ENCODE measurements at places on chromosomes 2 and 18.

DNA sequence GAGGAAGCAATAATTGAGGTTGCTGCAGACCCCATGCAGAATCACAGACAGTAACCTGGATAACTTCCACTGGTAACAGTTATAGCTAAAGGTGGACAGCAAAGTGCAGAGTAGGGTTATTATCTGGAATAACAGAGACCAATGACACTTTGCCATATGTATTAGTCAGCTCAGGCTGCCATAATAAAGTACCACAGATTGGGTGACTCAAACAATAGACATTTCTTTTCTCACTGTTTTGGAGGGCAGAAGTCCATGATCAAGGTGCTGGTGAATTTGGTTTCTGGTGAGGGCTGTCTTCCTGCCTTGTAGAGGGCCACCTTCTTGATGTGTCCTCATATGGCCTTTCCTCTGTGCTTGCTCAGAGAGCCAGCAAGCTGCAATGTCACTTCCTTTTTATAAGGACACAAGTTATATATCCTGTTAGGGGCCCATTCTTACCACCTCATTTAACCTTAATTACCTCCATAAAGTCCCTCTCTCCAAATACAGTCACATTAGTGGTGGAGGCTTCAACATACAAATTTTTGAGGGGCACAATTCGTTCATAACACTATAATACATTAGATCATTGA is 191.0 kb upstream of the LRP1B start:
- no peak for DNase-seq

GRCh38 chr2:29749041-29749440 is 172.3 kb downstream of the ALK start:
- no peak for DNase-seq

DNA sequence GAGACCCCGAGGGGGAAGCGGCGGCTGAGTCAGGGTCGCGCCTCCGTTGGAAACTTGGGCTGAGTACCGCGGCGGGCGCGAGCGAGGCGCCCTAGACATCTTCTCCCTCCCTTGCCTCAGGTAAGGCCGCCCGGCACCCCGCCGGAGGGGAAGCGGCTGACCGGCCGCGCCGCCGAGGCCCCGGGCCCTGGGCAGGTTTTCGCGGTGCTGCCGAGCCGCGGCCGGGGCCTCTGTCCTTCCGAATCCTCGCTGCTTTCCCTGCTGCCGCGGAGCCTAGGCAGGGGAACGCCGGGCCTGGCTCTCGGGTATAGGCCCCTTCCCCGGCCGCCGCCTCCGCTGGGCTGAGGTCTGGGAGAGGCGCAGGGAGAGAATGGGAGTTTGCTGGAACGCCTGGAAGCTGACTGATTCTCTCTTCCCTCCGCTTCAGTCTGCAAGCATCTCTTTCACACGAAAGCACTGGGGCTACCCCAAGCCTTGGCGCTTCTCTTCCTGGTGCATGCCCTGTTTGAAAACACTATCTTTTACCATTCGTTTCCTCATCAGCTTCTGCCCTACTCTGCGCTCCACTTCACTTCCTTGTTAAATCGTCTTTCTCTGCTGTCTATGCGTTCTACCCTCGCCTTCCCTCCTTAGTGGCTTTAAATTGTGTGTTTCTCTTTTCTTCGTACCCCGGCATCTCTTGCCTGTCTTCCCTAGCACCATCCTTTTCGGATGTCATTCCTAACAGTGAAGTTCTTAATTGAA is 652 bp downstream of the PPM1B start:
- DNase-seq = peak; percentile 19

GRCh38 chr2:225017098-225017685 is 25.1 kb downstream of the DOCK10 start:
- no peak for DNase-seq

DNA sequence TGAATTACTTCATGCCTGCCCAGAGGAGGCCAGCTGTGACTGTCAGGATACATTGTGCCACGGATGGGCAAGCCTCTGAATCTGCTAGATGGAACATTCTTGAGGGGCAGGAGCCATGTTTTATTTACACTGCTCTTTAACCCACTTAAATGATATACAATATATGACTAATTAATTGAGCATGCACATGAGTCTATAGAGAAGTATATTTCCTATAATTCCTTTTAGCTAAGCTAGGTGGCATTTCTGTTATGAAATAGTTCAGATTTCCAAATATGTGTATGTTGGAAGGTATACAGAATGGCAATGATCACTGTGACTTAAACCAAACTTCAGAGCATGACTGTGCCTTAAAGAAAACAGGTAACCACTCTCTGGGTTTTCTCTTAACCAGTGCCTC is 131.7 kb downstream of the RAB3GAP1 start:
- no peak for DNase-seq

DNA sequence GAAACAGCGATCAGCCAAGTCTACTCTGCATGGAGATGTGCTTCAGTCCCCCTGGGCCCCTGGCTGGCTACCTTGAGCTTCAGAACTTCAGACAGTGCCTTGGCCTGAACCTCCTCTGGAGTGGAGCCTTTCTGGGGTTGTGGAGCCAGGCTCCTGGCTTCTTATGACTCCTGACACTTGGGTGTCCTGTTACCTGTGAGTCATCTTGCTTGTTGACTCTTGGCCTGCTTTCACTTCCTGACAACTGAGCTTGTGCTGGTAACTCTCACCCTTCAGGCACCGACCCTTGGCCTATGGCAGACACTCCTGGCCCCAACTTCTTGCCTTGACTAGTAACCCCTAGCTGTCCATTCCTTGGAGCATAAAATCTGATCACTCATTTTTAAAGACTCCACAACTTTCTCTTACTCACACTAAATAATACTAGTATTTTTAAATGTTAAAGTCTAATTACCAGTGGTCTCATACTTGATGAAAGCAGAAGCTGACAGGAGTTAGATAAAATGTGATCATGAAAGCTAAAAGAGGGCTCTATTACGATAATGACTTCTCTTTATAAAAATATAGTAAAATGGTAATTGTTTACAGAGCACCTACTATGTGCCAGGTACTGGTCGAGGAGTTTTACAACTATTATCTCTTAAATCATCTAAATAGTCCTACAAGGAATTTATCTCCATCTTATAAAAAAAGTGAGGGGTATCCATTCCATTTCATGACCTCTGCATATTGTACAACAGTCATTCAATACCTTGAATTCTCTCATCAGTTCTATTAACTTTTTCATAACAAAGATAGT is 46.3 kb upstream of the VIT start:
- no peak for DNase-seq

DNA sequence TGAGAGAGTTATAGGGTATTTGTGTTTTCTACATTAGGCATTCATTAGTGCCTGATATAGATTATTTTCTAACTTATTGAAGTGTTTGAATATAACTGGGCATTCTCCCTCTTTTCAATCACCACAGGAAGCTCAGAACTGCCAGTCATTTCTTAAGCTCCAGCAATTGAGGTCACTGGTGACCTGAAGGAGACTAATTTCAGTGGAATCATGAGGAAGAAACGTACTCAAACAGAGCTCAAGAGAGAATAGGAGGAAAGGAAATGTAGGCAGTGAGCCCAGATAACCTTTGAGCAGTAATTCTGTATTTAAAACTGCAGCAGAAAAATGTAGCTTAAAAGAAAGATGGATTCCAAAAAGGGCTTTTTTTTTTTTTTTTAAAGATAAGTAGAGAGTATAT is 1035.5 kb downstream of the SOCS6 start:
- no peak for DNase-seq

Data from T-helper 22 cell (primary cell).